Central memory CD8-positive, alpha-beta T cell (primary cell): ENCODE measurements at places on chromosomes 7 and 10.

DNA sequence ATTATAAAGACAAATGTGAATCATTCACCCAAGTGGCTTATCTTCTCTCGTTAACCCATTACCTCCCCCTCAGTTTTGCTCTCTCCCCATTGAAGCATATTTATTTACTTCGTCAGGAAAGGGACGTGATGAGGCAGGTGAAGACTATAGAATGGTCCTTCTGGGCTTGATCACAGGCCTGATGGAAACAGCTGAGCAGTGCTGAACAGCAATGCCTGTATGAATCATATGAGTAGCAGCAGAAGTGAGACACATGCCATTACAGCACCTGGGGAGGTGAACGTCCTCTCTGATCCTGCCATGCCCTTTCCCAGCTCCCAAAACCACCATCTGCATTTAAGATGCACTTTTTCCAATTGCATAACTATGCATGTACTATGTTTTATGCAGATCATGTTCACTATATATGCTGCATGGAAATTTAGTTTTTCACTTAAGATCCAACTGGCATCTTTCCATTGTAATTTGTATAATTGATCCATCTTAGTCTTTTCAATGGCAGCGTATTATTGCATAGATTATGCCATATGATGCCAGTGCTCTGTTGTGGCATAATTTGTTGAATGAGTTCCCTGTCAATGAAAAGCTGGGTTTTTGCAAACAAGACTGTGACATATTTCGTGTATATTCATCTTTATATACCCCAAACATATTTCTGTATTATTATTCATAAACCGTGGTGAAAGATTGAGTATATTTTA, 105.3 kb downstream of the CXCL12 start:
- DNase-seq: no peak

GRCh38 chr7:119903085-119903484, 369.9 kb upstream of the KCND2 start:
- DNase-seq: no peak

- no peak for DNase-seq
Measured at GRCh38 chr7:47622946-47623640, 41.2 kb upstream of the TNS3 start.

DNA sequence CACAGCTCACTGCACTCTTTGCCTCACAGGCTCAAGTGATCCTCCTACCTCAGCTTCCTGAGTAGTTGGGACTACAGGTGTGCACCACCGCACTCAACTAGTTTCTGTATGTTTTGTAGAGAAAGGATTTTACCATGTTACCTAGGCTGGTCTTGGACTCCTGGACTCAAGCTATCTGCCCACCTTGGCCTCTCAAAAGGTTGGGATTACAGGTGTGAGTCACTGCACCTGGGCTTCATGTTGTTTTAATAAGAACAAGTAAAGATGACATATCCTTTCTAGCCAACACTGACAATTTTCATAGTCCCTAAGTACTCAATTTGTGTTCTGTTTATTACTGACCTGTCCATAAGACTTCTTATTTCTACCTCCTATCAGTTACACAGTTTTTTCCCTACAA, 16.8 kb downstream of the SEMA3C start:
- DNase-seq: no peak
